ENCODE measurements at places on chromosomes 16 and 17. TPM values are rescaled to one million over a fixed set of nuclear protein-coding genes. Genes with fewer than 3 reads are reported as not detected.

NSMCE1 gene
- 21.0 TPM for total RNA-seq

HSD17B1 gene
- 0.64 TPM for total RNA-seq

PIRT gene
- total RNA-seq, result not detected

MYBBP1A gene
- total RNA-seq, result 32.4 TPM

RCVRN gene
- not detected for total RNA-seq

FBXW10B gene
- 0.44 TPM for total RNA-seq

KRT32 gene
- total RNA-seq, result not detected

CD300E gene
- not detected for total RNA-seq

TMC5 gene
- total RNA-seq, result 0.69 TPM

TNFRSF13B gene
- total RNA-seq, result not detected

PLA2G10 gene
- 0.28 TPM for total RNA-seq

MYCBPAP gene
- total RNA-seq, result 0.72 TPM

LRRC3C gene
- total RNA-seq, result not detected

CMTM1 gene
- total RNA-seq, result 8.3 TPM

KLHL10 gene
- total RNA-seq, result not detected

FNDC8 gene
- not detected for total RNA-seq

WSCD1 gene
- 43.9 TPM for total RNA-seq

TSPOAP1 gene
- total RNA-seq, result 1.3 TPM

CD300A gene
- not detected for total RNA-seq

SPECC1 gene
- total RNA-seq, result 65.7 TPM

TBC1D3K gene
- total RNA-seq, result not detected

KRT25 gene
- total RNA-seq, result not detected

NPIPB9 gene
- total RNA-seq, result 1.2 TPM

FSCN2 gene
- total RNA-seq, result 1.5 TPM

GP1BA gene
- 1.3 TPM for total RNA-seq

PFAS gene
- 67.0 TPM for total RNA-seq

KRT36 gene
- not detected for total RNA-seq

IL21R gene
- total RNA-seq, result not detected

FBRS gene
- total RNA-seq, result 60.9 TPM

CDH15 gene
- total RNA-seq, result not detected

KRTAP2-3 gene
- total RNA-seq, result not detected

ALDH3A2 gene
- 21.0 TPM for total RNA-seq

KRTAP9-4 gene
- not detected for total RNA-seq

ASGR1 gene
- total RNA-seq, result 23.9 TPM

HNF1B gene
- 0.13 TPM for total RNA-seq

BPTF gene
- 115 TPM for total RNA-seq

SRCIN1 gene
- 0.59 TPM for total RNA-seq

NME4 gene
- total RNA-seq, result 139 TPM

SPATA2L gene
- total RNA-seq, result 7.5 TPM

SLFN14 gene
- 0.95 TPM for total RNA-seq

INTS2 gene
- total RNA-seq, result 12.3 TPM

SYT17 gene
- total RNA-seq, result 16.4 TPM

PDE6G gene
- 1.1 TPM for total RNA-seq

OTOP2 gene
- not detected for total RNA-seq

CCDC144A gene
- 0.90 TPM for total RNA-seq
